ENCODE measurements at places on chromosomes 3 and 15.

DNA sequence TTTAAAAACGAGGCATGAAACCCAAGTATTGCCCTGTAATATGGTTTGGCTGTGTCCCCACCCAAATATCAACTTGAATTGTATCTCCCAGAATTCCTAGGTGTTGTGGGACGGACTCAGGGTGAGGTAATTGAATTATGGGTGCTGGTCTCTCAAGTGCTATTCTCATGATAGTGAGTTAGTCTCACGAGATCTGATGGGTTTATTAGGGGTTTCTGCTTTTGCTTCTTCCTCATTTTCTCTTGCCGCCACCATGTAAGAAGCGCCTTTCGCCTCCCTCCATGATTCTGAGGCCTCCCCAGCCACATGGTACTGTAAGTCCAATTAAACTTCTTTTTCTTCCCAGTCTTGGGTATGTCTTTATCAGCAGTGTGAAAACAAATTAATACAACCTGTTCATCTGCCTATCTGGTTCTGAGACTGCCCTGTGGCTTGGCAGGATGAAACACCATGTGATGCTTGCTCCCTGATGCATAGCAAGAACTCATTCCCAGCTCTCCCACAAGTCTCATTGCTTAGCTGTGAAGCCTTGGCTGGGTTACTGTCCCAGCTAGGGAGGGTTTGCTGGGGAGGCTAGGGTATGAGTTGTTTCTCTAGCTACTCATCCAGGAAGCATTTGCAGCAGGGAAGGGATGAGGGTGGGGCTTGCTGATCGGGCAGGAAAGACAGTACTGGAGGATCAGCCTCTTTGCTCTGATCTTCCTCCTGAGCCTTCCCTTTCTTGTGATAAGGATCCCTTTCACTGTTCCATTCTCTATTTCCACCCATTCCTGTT lies 3.7 kb upstream of the SQOR start:
- no peak for DNase-seq

- no peak for DNase-seq
Observed at GRCh38 chr15:31212326-31213080, 111.0 kb upstream of the TRPM1 start.

- no peak for DNase-seq
Observed at GRCh38 chr3:15629860-15630597, 28.5 kb downstream of the BTD start.

DNA sequence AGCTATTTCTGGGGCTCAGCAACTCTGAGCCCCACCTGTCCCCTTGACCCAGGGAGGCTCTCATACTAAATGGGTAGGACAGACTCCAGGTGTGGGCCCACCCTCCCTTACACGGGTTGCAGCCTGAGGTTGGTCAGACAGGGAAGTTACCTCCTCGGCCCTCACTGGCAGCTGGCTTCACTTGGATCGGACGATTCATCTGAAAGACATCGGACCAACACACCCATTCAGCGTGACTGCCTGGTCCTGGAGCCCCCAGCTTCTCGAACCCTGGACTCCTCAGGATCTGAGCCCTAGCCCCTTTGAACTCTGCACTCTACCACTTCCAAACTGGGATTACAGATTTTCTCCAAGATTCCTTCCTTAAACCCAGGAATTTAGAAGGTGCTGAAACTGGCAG lies 15.4 kb downstream of the CELF6 start:
- no peak for DNase-seq

DNA sequence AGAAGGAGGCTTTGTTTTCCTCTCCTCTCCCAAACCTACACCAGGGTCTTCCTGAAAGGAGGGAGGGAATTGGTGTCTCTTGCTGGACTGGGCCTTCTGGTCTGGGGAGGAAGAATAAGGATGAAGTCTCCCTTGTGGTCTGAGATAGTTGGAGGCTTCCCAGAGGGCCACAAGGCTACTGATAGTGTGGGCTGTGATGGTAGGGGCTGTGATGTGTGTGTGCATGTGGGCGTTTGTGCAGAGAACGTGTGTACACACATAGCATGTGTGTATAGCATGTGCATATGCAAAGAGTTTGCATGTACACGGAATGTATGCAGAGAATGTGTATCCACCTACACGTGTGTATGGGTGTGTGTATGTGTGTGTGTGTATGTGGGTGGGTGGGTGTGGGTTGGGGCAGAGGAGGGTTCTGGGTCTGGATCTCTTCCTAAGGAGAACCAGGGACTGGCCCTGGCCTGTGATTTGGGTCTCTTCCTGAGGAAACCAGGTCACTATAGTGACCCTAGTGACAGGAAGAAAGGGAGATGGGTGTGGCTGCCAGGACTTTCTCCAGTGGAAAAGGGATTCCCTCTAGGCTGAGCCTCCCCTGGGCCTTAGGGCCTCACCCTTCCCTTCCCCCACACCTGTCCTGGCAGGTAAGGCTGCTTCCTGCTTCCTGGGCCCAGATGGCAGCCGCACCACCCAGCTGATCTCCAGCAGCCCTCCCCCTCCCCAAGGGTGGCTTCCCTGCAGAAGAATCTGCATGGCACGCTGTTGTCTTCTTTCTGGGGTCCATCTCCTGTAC lies 1.7 kb downstream of the FLNB start:
- DNase-seq, result no peak

DNA sequence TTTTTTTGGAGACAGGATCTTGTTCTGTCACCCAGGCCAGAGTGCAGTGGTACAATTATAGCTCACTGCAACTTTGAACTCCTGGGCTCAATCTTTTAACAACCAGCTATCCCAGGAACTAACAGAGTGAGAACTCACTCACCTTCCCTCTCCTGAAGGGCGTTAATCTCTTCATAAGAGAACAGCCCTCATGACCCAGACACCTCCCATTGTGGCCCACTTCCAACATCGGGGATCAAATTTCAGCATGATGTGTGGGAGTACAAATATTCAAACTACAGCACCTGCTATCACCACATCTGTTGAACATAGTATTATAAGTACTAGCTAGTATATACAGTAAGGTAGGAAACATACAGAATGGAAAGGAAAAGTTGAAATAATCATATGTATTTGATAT lies 132.5 kb downstream of the DOCK3 start:
- DNase-seq, result no peak

DNA sequence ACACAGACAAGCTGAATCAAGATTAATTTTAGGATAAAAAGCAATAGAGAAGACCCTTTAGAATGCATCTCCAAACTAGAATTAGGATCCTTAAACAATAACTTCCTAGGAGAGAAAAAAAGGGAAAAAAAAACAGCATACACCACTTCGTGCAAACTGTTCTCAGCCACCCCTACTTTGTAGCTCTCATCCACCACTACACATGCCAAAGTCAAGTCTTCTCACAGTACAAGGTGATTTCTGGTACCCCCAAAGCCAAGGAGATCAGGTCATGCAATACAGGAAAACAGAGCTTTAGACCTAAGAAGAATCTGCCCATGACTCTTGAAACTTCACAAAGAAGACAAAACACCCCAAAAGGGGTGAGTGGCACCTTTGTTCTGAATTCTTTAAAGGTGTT lies 166.9 kb downstream of the SUCNR1 start:
- DNase-seq, result no peak

DNA sequence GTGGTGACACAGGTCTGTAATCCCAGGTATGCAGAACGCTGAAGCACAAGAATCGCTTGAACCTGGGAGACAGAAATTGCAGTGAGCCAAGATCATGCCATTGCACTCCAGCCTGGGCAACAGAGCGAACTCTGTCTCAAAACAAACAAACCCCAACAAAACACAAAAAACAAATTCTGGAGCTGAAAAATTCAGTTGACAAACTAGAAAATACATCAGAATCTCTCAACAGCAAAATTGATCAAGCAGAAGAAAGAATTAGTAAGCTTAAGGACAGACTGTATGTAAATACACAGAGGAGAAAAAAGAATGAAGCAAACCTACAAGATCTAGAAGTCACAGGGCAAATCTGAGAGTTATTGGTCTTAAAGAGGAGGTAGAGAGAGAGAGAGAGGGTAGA lies 25.3 kb downstream of the NCBP2 start:
- DNase-seq, result no peak

GRCh38 chr15:69608661-69609060 lies 156.0 kb downstream of the RPLP1 start:
- DNase-seq, result no peak

- DNase-seq, result no peak
Observed at GRCh38 chr3:41574900-41575299, 375.6 kb downstream of the CTNNB1 start.

- DNase-seq, result no peak
Observed at GRCh38 chr3:152595975-152596821, 238.7 kb upstream of the P2RY1 start.

DNA sequence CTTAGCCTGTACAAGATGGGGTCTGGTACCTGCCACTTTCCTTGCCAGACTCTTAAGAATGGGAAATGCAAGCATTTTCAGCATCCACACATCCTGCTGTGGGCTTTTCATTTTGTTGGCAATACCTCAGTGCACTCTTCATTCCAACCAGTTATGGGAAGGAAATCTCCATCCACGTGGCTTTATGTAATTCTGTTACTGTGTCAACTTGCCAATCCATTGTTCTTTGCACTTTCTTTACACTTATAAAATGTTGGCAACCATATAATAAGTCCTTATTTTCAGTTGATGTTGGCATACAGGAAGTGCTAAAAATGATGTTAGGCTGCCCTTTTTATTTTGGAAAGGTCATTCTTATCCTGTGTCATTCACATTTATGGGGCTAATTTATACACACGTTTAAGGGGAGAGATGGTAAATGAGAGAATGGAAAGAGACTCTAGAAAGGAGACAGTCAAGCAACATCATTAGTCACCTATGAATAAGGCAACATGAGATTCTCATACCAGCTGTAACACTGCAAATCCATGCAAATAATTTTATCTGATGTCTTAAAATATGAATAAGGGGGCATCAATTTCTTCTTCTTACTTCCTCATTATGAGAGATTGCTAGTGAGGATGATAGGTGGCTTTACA lies 238.7 kb downstream of the CHST2 start:
- no peak for DNase-seq

GRCh38 chr3:157914882-157915281 lies 191.3 kb downstream of the SHOX2 start:
- no peak for DNase-seq

DNA sequence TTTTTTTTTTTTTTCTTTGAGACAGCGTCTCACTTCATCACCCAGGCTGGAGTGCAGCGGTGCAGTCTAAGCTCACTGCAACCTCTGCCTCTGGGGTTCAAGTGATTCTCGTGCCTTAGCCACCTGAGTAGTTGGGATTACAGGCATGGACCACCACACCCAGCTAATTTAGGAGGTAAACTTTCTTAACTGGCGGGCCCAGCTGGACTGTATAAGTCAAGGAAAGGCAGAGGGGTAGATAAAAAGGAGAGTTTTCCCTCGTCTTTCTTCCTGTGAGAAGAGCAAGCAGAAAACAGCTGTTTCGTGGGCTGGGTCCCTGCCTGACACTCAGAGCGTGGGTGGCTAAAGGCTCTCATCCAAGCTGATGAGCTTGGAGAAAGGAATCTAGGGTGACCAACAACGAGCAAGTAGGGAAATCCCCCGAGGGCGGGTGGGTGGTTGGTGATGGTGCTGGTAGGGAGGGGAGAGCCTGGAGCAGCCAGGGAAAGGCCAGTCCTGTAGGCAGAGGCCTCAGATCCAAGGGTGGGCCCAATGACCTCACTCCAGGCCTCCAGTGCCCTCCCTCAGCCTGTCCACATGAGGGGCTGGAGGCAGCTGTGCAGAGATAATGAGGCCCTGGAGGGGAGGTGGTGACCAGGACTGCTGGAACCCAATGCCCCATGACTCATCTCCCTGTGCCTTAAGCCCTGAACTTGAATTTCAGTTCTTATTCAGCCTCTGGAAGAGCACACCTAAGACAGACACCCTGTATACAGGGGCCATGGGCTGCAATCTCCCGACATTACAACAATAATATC lies 43.1 kb upstream of the LIMD1 start:
- DNase-seq, result peak; percentile 87

DNA sequence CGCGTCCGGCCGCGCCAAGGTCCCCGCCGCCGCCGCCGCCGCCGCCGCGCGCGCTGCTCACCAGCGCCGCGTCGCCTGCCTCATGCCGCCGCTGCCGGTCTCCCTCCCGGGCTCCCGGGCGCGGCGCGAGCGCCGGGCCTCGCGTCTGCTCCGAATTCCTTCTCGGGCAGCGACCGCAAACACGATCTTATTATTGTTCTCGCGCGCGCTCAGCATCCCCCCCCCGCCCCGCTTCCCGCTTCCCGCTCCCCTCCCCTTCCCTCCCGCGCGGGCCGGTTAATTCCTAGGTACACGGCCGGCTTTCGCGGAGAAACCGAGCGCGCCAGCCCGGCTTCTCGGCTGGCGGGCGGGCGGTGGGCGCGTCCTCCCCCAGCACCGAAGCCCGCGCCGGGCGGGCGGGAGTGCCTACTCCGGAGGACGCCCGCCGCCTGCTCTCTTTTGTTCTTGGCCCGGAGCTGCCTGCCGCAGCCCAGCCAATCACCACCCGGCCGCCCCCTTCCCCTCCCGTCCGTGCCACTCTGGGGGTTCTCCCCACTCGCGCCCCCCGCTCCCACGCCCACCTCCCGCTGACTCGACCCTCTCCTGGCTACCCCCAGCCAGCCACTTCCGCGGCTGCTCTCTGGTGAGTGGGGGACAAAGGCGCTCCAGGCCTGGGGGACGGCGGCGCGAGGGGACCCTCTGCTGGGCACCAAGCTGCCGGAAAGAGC lies at the start of gene HDGFL3:
HDGFL3 (minus strand) TSS at position 164 of the 707 bp plus-strand sequence. CDS start 409 bp downstream, outside the sequence.
- DNase-seq, result peak; percentile 60

GRCh38 chr3:159453036-159453435 lies 535.6 kb upstream of the IL12A start:
- no peak for DNase-seq

- DNase-seq, result no peak
Observed at GRCh38 chr3:156729460-156730179, 55.2 kb downstream of the TIPARP start.

- DNase-seq, result no peak
Observed at GRCh38 chr15:67873777-67874176, 33.9 kb upstream of the RNU6-1 start.

GRCh38 chr3:122679882-122680474 lies 661 bp upstream of the PARP14 start:
- DNase-seq, result no peak

GRCh38 chr3:81823882-81824395 lies 62.5 kb upstream of the GBE1 start:
- DNase-seq, result no peak

DNA sequence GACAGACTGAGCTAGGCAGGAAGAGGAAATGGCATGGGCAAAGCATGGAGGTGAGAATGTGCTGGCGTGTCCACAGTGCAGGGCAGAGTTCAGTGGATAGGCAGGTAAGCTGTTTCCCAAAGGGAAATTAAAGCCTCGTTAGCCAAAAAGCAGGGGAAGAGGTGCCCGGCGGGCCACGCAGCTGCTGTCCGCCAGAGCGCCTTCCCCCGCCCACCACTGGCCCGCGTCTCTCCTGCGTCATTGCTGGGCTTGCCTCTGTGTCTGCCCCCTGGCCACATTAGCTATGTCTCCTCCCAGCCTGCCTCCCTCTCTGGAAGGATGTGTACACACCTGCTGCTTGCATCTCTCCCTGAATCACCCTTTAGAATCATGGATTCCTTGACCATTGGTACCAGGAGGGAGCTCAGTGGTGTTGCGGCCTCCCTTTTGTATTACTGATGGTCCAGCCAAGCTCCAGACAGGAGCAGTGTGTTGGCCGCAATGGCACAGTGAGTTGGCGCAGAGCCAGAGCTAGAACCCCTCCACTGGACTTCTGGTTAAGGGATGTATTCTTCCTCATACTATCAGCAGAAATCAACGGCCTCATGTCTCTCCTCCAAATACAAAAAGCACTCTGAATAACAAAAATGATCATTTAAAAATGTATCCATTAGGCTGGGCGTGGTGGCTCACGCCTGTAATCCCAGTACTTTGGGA lies 26.6 kb downstream of the SLC28A1 start:
- DNase-seq, result no peak

Data from posterior cingulate gyrus (tissue), 11 donors.